ENCODE measurements at places on chromosomes 7 and 10.

DNA sequence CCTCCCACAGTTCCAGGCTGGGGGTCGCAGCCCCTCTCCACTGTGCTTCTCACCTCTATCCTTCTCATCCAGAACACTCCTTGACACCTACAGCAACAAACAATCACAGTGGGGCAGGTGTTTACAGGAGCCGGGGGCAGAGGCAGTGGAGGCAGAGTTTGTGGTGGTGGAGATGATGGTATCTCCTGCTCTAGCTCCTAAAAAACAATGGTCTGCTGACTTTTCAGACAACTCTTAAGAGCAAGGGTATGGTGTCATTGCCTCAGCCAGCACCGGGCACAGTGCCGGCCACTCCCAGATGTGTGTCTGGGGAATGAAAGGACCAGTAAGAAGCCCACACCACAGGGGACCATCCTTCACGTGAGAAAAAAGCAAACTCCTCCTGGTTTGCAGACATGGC, 36.3 kb upstream of the ANTXRL start:
- DNase-seq = no peak

- no peak for DNase-seq
Observed at GRCh38 chr10:28661035-28661434, 16.3 kb upstream of the BAMBI start.

DNA sequence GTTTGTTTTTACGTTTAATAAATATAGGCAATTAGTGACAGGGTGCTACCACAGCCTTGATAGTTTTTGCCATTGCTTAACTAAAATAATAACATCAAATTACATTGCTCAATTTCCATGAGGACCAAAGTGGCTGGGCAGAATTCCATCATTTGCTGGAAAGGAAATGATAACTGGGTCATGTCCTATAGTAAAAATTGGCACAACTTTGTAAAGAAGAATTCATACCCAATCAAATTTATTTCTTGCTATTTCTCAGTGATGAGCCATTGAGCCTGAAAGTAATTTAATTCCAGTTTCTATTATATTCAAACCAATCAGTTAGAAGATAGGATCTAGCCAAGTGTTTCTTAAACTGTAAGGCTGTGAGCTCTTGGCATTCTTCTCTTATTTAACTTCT, 102.2 kb upstream of the CTTNBP2 start:
- DNase-seq = no peak

- no peak for DNase-seq
Observed at GRCh38 chr7:2853147-2853546, 9.0 kb upstream of the GNA12 start.

- no peak for DNase-seq
Observed at GRCh38 chr7:46812101-46812675, 769.7 kb downstream of the TNS3 start.

GRCh38 chr7:17674943-17675608, 265.2 kb downstream of the SNX13 start:
- no peak for DNase-seq

- DNase-seq = no peak
Observed at GRCh38 chr7:38057829-38058228, 120.2 kb upstream of the STARD3NL start.

GRCh38 chr10:70733051-70733450, 52.1 kb downstream of the TBATA start:
- no peak for DNase-seq

- no peak for DNase-seq
Observed at GRCh38 chr10:102868911-102869257, 386 bp upstream of the AS3MT start.

- DNase-seq = peak; percentile 49
Observed at GRCh38 chr7:138924501-138925225, 56.5 kb downstream of the KIAA1549 start.

GRCh38 chr7:897771-898376, 21.5 kb downstream of the GET4 start:
- no peak for DNase-seq

Measured in midbrain (tissue), 1 donor.